ENCODE measurements at places on chromosomes 5 and 9.

DNA sequence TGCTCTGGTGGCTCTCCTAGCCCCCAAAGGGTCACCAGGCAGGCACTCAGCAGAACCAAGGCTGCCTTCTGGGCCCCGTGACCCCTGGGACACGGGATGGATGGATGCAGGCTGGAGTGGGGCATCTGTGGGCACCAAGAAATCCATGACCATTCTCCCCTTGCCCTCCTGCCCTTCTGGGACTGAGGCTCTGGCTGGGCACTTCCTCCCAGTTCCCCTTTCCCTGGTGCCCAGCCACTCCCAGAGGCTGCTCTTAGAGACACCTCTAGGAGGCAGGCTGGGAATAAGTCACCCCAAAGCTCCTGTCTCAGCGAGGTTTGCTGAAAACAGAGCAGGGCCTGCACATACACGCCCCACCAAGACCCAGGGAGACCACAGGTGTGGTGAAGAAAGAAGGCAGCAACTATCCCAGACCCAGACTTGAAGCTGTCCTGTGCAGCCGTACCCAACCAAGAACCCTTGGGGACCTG is 943 bp downstream of the STING1 start:
- DNase-seq, result no peak

GRCh38 chr5:109910874-109911273 is 221.1 kb downstream of the MAN2A1 start:
- no peak for DNase-seq

GRCh38 chr5:58294598-58295305 is 165.1 kb downstream of the PLK2 start:
- no peak for DNase-seq

GRCh38 chr5:6193310-6193709 is 185.0 kb downstream of the MED10 start:
- DNase-seq, result no peak

- DNase-seq, result no peak
These were observed 1.4 kb upstream of the LHFPL2 start for GRCh38 chr5:78649861-78650496.

DNA sequence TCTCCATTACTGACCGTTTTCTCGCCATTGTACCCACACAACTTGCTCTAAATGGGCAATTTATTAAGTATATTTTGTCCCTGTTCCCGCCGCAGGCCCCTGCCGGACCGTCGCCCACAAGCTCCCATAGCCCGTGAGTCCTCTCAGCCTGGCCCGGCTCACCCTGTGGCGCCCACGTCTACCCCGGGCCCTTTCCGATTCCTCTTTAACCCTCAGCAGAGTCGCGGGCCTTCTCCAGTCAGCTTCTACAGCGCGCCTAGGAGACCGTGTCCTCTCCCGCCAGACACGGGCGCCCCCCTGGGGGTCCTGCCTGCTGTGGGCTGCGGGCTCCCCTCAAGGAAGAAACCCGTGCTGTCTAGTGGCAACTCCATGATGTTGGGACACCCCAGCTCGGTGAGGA is 57.8 kb upstream of the SPATA31E1 start:
- no peak for DNase-seq

DNA sequence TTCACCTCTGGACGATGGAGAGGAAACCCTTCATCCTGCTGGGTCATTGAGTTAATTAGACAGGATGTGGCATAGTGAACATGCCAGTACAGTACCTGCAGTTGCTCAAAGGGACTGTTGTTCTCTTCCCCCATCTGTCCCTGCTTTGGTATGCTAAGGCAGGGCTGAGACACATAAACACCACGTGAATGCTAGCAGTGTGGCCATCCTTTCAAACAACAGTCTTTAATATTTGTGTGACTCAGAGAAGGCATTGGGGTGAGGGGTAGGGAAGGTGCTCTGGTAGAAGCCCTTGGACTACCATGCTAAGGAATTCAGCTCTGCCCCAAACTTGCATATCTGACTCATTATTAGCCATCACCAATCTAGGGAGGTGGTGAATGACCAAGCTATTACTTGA is 180.2 kb upstream of the ZNF618 start:
- DNase-seq, result no peak

DNA sequence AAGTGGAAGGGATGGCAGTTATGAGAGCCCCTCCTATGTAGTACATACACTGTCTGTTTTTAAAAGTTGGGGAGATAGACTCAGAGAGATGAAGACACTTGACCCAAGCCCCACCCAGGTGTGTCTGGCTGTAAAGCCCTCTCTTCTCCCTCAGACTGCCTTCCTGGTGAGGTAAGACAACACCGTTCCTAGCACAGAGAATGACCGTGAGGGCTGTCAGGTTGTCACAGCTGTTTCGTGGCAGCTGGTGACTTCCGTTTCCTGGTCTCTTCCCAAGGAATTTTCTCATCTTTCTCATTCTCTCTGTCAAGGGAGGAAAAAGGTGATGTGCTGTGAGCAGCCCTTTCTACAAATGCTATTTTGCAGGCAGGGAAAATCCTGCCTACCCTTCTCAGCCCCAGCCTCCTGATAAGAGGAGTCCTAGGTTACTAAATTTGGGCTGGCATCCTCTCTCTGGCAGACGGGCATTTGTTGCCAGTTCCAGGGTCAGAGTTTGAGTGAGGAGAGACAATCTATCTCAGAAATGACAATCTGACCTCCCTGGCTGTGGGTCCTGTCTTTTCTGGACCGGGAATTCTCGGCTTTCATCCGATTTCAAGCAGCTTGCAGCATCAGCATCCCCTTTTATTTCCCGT is 263.5 kb upstream of the PANK3 start:
- no peak for DNase-seq

DNA sequence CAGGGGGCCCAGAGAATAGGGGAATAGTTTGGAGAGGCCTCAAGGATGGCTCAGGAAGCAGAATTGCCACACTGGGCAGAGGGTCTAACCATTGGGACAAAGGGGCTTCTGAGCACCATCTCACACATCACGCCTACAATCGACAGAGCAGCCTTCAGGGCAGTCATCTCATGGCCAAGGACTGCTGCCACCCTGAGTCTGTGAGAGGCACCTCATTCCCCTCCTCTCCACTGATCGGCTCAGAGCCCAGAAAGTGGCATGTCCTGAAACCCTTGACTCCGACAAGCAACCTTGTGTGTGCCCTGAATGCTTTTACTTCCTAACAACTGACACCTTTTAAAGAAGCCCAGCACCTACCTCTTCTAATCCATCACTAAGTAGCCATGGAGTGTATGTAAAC is 128.9 kb upstream of the PTPN3 start:
- DNase-seq, result no peak

DNA sequence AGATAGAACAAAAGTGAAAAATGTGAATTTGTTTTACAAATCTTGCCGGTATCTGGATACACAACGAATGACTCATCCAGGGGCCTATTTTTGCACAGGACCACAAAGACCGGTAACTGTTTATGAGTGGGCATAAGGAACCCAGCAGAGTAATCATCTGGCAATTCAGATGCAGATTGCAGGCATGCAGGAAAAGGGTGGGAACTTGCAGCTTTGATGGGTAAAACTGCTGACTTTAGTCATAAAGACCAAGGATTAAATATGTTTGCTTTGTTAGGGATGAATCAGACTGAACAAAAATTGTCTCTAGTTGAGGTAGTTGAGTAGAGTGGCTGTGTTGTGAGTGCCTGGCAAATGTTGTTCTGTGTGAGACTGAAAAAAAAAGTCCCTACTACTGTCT is 309.6 kb upstream of the CCNH start:
- no peak for DNase-seq

DNA sequence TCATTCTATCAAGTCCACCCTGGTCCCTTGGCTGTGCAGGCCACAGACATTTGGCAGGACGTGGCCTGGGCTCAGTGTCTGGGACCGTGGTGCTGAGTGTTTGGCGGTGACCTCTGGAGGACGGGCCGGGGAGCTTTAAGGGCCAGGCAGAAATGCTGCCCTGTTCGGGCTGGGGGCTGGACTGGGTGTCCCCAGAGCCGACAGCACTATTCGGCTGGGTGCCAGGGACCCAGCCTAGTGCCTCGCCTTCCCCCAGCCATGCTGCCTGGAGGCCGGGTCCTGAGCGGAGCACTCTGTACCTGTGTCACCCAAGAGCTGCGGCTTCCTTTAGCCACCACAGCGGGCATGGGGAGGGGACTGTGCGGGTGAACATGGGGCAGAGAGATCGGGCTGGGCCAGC is 40.4 kb downstream of the COL5A1 start:
- no peak for DNase-seq

- DNase-seq, result peak; percentile 90
These were observed 1.8 kb upstream of the ADAMTS13 start for GRCh38 chr9:133420392-133420827.

DNA sequence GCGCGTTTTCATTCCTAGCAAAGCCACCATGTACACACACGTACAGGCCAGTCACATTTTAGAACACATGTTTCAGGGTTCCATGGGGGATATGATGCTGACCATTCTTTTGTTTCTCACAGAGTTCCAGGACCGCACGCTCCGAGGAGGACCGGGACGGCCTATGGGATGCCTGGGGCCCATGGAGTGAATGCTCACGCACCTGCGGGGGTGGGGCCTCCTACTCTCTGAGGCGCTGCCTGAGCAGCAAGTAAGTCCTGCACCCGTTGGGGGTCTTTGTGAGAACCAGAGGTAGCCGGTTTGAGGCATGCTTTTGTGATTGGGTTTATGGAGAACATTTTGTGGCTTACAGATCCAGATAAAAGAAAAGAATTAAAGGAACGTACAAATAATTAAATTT is 30.8 kb downstream of the ADAMTSL1 start:
- DNase-seq, result no peak

DNA sequence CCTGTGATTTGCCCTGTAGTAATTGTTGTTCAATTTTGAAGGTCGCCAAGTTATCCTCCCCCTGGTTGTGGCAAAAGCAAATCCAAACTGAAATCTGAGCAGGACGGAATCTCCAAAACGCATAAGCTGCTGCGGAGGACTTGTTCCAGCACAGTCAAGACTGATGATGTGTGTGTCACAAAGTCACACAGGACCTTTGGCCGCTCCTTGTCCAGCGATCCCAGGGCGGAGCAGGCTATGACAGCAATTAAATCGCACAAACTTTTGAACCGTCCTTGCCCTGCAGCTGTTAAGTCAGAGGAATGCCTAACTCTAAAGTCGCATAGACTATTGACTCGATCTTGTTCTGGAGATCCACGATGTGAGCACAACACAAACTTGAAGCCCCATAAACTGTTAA is 128.4 kb downstream of the PARP8 start:
- DNase-seq, result no peak

DNA sequence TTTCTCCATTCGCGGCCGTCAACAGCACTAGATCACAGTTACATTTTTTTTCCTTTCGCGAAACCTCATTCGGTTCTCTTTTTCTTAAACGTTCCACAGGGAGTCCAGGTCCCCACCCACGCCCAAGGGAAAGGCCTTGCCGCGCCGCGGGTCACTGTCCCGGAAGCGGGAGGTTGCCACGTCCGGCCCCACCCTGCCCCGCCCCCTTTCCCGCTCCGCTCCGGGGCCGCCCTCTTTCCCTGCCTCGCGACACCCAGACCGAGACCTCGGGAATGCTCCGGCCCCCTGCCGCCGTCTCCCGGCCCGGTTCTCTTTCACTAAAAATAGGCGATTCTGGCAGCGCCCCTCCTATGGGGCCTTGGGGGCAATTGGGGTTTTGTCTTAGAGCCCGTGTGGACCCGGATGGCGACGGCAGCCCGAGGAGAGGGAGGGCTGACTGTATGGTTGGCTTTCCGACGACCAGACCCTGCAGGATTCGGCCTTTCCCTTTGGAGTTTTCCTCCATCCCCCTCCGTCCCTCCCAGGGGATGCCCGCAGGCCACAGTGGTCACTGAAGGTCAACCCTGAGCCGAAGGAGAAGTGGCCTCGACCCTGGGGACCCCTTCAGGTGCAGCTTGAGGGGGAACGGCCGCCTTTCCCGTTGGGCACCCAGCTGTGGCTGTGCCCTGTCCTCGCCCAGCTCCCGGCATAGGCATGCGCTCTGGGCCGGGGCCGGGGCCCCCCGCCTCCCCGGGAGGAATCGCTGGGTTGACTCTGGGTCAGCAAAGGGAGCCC is 2.8 kb upstream of the RACK1 start:
- peak; percentile 84 for DNase-seq

DNA sequence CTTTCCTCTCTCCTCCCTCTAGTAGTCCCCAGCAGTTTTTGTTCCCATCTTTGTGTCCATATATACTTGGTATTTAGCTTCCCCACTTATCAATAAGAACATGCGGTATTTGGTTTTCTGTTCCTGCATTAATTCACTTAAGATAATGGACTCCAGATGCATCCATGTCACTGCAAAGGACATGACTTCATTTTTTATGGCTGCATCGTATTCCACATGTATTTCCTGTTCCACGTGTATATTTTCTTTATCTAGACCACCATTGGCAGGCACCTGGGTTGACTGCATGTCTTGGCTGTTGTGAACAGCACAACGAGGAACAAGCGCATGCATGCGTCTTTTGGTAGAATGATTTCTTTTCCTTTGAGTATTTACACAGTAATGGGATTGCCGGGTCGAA is 6.2 kb downstream of the ZNF79 start:
- DNase-seq, result no peak

- DNase-seq, result no peak
These were observed 1.8 kb downstream of the FAM163B start for GRCh38 chr9:133607381-133607780.

DNA sequence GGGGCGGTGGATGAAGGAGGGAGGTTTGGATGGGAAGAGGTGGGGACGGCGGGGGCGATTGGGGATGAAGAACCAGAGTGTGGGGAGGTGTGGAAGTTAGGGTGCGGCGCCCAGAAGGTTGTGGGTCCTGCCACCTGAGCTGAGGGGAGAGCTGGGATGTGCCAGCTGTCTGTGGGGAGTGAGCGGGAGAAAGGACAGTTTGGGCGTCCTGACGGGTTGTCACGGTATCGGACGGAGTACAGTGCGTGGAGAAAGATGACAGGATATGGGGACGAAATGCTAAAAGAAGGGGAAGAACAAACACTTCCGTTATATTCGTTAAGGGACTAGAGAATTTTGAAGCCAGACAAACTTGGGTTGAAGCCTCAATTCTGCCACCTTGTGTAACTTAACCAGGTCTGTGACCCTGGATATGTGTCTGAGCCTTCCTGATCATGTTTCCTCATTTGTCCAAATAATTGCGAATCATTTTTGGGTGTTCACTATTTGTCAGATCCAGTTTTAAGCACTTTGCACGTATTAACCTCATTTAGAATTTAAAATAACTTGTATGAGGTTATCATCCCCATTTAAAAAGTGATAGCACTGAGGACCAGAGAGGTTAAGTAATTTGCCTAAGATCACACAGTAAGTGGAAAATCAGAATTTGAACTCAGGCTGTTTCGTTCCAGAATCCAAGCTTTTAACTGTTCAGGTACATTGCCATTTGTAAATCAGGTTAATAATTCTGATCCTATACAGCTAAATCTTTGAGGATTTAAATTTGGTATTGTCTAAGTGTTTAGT is 689 bp downstream of the CNTRL start:
- peak; percentile 40 for DNase-seq
